Body of pancreas (tissue), 4 donors: ENCODE measurements at places on chromosomes 5 and 9. TPM values are rescaled to one million over a fixed set of nuclear protein-coding genes. Genes with fewer than 3 reads are reported as not detected.

- H3K27ac ChIP-seq, result no peak overlapping the region
- no peaks in the 10 kb centered on the region for H3K27me3 ChIP-seq
- no peaks in the 10 kb centered on the region for H3K36me3 ChIP-seq
- H3K4me1 ChIP-seq, result peaks cover 25% of the 10 kb centered on the region
- H3K4me3 ChIP-seq, result no peak overlapping the region
These were observed 52.5 kb downstream of the NR3C1 start for GRCh38 chr5:143350751-143351602.

GRCh38 chr5:151619812-151620460 lies 28.8 kb upstream of the FAT2 start:
- DNase-seq, result no peak
- no peak overlapping the region for H3K4me3 ChIP-seq
- H3K36me3 ChIP-seq, result no peaks in the 10 kb centered on the region
- H3K27me3 ChIP-seq, result no peaks in the 10 kb centered on the region

DNA sequence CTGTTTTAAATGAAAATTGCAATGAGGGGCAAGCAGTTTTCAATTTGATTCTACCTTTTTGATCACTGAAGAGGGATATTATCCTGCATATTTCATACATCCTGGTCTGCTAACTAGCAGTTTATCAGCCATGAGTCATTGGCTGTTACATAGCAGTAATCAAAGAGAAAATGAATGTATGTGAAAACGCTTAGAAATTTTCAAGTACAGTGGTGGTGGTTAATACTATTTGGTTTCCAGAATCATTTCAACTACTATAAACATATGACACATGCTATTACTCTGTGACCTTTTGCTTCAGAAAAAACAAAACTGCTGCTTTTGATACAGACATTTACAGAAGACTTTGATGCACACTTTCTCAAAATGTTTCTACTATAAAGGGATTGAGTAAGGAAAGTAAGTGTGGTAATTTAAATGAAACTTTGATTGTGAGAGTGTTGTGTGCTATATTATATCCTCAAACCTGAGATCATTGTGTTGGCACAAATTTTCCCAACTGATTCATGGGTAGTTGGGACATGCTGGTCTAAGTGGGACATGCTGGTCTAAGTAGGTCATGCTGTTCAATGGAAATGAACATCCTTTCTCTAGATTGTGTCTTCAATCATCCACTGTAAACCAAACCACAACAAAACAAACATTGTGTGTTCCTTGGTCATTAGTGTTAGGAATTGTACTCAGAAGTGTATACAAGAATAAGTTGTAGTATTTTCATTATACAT lies 5.1 kb downstream of the RNF14 start:
- peaks cover 14% of the 10 kb centered on the region for H3K4me1 ChIP-seq
- H3K27me3 ChIP-seq, result no peaks in the 10 kb centered on the region
- DNase-seq, result no peak
- H3K36me3 ChIP-seq, result peaks cover 18% of the 10 kb centered on the region
- no peak overlapping the region for H3K4me3 ChIP-seq

GRCh38 chr9:121141706-121142105 lies 60.0 kb downstream of the RAB14 start:
- H3K4me1 ChIP-seq, result no peaks in the 10 kb centered on the region
- no peak for DNase-seq

DNA sequence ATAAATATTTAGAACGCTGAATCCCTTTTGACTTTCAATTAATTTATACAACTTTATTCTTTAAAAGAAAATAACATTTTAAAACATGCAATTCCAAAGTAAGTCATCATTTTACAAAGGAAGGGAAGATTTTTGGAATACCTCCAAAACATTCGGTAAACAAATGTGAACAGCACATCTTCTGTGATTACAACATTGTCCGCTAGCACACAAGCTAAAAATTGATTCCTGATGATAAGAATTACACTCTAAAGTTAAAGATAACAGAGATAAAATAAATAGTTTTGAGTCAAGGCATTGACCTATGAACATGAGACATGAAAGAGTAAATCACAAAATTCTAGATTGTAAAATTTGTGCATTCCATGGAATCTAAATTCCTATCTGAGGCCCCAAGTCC lies 56.2 kb upstream of the TRAF1 start:
- DNase-seq, result no peak
- no peaks in the 10 kb centered on the region for H3K4me1 ChIP-seq
- peaks cover 2% of the 10 kb centered on the region for H3K36me3 ChIP-seq
- no peak overlapping the region for H3K27ac ChIP-seq

DNA sequence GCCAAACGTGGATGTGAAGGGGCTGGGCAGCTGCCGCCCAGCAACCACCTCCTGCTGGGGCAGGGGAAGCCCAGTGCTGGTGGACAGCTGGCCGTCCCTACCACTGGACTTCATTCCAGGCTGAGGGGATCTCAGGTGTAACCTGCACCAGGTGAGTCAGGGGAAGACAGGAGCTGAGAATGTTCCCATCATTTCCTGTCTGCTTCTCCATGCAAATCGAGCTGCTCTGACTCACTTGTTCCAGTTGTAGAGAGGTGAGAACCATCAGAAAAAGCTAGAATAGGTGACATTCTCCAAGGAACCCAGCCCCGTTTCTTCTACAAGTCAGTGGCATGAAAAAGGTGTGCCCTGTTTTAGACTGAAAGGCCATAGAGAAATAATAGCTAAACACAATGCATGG lies 21.8 kb upstream of the BARX1 start:
- H3K36me3 ChIP-seq, result no peaks in the 10 kb centered on the region
- H3K4me3 ChIP-seq, result no peak overlapping the region
- no peak for DNase-seq
- no peaks in the 10 kb centered on the region for H3K27me3 ChIP-seq
- no peak overlapping the region for H3K27ac ChIP-seq
- no peaks in the 10 kb centered on the region for H3K4me1 ChIP-seq

Gene TPM2
- 132 TPM for total RNA-seq

Gene BSPRY
- total RNA-seq, result 47.0 TPM
